CD4-positive, alpha-beta T cell treated with Interleukin-10 for 1 hour (primary cell): ENCODE measurements at places on chromosomes 1 and 21.

DNA sequence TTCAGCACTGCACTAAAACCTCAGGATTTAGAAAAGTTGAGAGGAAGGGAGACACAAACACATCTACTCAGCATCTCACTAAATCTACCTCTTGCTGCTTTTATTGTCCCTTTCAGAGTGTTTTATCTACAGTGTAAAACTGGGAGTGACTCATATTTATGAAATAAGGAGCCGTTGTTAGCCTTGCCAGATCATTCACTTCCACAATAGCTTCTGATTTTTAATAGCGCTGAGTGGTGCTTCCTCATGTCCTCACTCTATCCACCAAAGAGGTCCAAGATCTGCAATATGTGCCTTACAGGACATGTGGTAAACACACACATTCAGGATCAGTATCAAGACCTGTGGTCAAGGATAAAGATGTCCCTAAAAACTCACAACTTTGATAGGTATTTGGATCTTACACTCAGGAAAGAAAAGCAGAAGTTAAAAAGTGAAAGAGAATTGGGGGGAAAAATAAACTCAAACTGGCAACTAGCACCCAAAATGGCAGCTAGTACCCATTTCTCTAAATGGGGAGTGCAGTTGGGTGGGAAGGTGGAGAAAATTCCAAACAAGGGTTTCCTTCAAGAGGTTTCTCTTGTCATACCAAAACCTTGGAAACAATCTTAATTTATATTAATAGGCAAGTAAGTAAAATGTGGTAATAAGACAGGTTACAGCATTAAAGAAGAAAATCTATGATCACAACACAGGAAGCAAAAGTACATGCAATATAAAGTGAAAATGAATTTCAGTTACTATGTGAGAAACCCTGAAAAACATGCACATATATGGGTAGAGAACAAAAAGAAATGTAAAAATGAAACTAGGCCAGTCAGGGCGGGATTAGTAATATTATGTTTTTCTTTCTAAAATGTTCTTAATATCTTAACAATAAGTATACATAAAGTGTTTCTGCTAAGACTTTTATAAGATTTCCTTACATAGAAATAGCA lies 15.9 kb downstream of the DUSP10 start:
- no peak for DNase-seq

- DNase-seq, result no peak
These were observed 82.4 kb upstream of the CYYR1 start for GRCh38 chr21:26655460-26655859.

GRCh38 chr1:20981915-20982314 lies 194.8 kb downstream of the EIF4G3 start:
- peak; percentile 5 for DNase-seq

GRCh38 chr1:99969260-99969728 lies 502 bp upstream of the SLC35A3 start:
- no peak for DNase-seq

- DNase-seq, result no peak
These were observed 196.0 kb downstream of the RPS6KC1 start for GRCh38 chr1:213247038-213247437.

- no peak for DNase-seq
These were observed 15.7 kb downstream of the RGS2 start for GRCh38 chr1:192824511-192824910.

GRCh38 chr1:23282957-23283356 lies 61.1 kb downstream of the HNRNPR start:
- DNase-seq, result peak; percentile 6

GRCh38 chr1:224113918-224114786 lies at the start of gene FBXO28:
Gene FBXO28 (plus strand): TSS chr1:224114111. CDS start chr1:224114130, 19 bp downstream.
- peak; percentile 94 for DNase-seq

- no peak for DNase-seq
These were observed 25.8 kb downstream of the CLDN14 start for GRCh38 chr21:36454093-36454531.

- DNase-seq, result no peak
These were observed 483.6 kb downstream of the LTN1 start for GRCh38 chr21:28509031-28509430.

DNA sequence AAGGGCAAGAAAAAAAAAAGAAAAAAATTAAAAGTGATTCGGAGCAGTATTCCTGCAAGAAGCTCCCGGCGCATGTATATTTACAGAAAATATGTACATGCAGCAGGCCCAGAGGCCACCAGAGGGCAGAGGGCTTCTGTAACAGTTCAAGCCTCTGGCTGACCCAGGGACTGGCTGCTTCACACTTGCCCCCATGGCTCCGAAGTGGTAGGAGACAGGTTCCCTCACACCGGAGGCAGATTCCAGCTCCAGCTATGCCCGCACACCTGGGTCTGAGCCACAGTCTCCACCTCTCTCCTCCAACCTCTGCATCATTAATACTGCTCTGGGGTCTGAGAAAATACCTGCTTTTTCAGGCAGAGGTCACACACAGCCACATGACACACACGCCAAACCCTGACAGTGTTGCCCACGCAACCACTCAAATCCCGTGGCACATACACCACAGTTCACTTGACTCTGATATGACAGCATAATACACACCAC lies 2.2 kb upstream of the ARHGAP30 start:
- peak; percentile 61 for DNase-seq

DNA sequence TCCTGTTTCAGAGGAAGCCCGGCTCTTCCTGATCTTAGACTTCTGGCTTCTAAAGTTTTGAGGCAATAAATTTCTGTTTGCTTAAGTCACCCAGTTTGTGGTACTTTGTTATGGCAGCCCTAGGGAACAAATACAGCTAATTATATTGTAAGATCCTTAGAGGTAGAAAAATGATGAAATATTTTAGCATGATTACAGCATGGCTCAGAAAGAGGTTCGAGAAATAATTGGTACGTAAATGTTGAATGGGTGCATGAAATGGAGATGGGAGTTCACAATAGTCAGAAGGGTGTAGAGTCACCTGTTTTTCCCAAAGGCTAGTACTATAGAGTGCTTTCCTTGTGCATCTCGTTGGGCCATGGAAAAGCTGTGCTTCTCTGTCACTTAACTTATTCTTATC lies 123.5 kb downstream of the RUNX1 start:
- DNase-seq, result no peak
